ENCODE measurements at places on chromosomes 12 and 14.
A peak's percentile ranks its signal among the peaks of the same experiment; 100 is the strongest.

DNA sequence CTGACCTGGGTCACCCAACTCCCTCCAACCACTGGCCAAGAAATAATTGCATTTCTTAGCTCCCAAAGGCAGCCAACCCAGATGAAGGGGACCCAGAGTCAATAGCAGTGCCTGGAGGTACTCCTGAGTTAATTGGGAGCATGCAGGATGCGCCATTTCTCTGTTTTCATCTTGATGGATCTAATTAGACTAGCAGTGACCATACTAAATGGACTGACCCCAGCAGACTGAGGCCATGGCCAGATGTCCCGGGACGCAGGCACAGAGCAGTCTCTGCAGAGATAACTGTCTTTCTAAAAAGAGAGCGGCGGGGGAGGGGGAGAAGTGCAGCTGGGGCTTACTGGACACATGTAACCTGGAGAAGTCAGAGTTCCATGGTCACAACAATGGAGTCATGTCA is 53.2 kb upstream of the CMKLR1 start:
- DNase-seq: no peak

GRCh38 chr14:75672605-75673192 is 11.7 kb downstream of the TTLL5 start:
- DNase-seq: no peak

- peak; percentile 50 for DNase-seq
Observed at GRCh38 chr14:103546652-103547454, 15.6 kb downstream of the BAG5 start.

DNA sequence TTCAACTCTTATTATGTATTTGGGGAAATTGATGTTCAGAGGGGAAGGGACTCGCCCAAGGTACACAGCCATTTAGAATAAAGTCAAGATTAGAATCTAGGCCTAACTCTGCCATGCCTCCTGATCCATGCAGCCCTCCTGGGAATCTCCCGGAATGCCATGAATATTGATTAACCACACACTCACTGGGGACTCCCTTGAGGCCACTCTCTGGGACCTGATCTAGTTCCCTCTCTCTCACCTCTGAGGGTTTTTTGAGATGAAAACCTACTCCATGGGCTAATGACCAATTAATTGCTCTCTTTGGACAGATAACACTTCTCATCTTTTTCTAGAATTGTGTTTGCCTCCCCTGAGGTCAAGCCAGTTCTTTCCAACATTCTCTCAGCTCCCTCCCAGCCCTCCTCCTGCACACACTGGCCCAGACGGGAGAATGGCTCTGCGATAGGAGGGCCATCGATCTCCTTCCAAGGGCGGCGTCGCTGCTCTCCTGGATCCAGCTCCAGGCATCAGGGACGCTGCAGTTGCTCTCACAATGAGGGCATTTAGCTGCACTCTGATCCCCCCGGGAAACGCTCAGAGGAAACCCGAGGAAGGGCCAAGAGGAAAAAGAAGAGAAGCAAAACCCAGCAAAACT is 22.6 kb downstream of the WSCD2 start:
- DNase-seq: no peak

GRCh38 chr14:52954346-52955214 is 3.7 kb upstream of the FERMT2 start:
- DNase-seq: no peak

GRCh38 chr14:105487986-105488777 is 1.5 kb downstream of the CRIP1 start:
- DNase-seq: no peak

- DNase-seq: no peak
Observed at GRCh38 chr14:88559852-88560251, 3.0 kb upstream of the ZC3H14 start.

DNA sequence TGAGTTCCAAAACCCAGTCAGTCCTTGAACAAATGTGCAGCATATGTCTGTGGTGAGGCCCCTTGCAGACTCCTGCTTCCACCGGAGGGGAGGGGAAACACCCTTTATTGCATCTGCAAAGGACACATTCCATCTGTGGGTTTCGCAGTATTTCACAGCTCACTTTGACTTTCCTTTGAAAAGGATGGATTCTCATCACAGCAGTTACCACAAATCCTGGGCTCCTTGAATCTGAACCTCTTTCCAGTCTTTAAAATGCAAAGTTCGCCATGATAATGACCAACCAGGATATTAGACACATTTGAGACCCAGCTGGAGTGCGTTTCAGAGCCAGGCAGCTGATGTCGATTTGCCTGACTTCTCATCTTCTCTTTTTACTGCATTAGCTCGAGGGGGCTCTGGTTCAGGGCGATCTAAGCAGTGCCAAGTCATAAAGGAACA is 242.4 kb downstream of the SLC15A4 start:
- no peak for DNase-seq

DNA sequence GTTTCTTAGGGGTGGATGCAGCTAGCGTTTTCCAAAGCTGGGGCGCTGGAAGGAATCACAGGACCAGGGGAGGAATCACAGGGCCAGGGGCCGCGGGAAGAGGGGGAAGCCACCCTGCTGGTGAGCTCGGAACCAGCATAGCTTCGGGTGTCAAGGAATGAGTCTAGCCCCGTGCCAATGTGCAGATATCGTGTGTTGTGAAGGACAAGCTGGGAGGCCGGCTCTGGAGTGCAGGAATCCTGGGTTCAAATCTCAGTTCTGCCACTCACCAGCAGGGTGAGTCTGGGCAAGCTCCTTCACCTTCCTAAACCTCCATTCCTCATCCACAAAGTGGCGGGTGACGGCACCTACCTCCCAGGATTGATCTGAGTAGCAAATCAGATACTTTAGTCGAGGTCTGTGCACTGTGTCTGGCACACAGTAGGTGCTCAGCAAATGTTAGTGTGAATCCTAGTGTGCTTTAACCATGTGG is 53.6 kb upstream of the RIN3 start:
- no peak for DNase-seq

DNA sequence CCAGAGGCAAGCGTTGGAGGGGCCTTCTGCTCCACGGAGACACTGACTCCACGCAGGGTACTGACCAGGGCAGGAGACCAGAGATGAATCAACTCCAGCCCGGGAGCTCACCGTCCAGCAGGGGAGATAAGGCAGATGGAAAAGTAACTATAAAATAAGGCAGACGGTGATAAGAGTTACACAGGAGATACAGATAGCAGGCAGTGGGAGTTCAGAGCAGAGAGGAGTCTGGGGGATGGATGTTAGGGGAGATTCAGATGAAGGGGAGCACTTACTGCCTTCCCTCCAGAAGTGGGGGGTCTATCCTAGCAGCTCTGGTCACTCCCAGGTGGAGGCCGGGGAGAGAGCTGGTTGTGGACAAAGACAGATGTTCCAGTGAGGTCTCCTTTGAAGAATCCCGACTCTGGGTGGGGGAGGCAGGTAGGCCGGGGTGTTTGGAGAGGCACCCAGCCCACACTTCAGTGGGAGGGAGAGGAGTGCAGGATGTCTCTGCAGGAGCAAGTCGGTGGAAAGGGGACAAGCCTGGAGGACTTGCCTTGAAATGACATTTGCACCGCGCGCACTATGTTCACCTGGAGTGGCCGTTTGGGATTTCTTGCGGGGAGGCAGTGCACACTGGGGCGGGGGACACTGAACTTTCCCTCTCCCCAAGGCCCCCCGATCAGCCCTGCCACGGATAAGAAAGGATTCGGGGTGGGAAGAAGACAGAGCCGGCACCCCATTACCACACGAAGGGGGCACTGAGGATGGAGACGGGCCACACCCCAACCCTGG is 1.2 kb downstream of the PITPNM2 start:
- DNase-seq: no peak

- DNase-seq: peak; percentile 41
Observed at GRCh38 chr14:102917469-102918211, 4.8 kb upstream of the AMN start.

DNA sequence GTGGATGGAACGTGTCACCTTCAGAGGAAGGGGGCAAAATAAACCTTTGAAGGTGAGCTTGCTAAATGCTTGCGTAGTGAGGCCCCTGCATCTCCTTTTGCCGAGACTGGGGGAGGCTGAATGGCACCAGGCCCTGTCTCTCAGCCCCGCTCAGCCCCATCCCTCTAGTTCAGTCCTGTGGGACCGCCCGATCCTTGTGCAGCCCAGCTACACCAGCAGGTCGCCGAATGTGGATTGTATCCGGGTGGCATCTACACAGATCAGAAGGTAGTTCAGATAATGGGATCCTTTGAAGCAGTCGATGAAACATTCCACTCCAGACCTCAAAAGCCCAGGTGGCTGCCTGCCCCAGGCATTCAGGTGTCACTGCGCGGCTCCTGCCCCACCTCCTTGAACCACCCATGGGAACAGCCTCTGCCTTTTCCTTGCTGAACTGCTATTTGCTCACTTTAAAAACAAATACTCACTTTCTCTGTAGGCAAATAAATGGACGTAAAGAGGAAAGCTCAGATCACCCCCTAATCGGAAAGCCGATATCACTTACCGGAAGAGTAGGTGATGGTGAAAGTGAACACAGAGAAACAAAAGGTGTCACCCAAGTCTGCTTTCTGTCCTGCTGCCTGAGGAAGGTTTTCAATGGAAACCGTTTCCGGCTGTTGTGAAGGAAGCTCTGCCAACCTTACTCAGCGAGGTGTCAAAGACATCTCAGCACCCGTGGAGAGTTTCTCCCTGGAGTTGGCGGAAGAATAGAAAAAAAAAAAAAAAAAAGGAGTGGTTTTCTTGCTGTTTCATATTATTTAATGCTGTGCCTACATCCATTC is 100.3 kb upstream of the NCOR2 start:
- no peak for DNase-seq

- no peak for DNase-seq
Observed at GRCh38 chr14:99840774-99841305, 47.6 kb downstream of the EML1 start.

- no peak for DNase-seq
Observed at GRCh38 chr14:74956280-74957072, 1.1 kb upstream of the PGF start.

- no peak for DNase-seq
Observed at GRCh38 chr12:27324530-27324929, 8.1 kb upstream of the BMAL2 start.

- DNase-seq: no peak
Observed at GRCh38 chr14:30673071-30673470, 51.0 kb downstream of the SCFD1 start.

- DNase-seq: no peak
Observed at GRCh38 chr12:127519779-127520178, 747.2 kb upstream of the TMEM132C start.

- no peak for DNase-seq
Observed at GRCh38 chr14:92417759-92418158, 94.8 kb downstream of the SLC24A4 start.

All from stimulated activated CD8-positive, alpha-beta memory T cell treated with anti-CD3 and anti-CD28 coated beads, Interleukin-15, amount 100 ng/mL, for 48 hours (primary cell).